ENCODE measurements at places on chromosomes 5 and 9.

GRCh38 chr5:1139331-1140170 lies 27.7 kb upstream of the SLC12A7 start:
- no peak for DNase-seq

DNA sequence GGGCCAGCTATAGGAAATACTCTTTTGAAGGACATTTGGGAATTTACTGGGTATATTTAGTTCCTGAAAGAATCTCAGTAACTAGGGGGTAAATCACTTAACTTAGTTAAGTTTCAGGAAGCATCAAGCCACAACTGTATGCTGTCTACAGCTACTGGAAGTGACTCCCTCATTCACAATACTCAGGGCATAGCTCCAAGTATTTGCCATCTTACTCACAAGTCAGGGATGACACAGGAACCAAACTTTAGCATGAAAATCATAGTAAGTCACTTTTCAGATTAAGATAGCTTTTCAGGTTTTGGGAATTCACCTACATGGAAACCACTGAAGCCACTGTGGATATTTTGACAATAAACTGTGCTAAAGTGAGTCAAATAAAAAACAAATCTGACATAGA lies 242.4 kb upstream of the ATP10B start:
- no peak for DNase-seq

DNA sequence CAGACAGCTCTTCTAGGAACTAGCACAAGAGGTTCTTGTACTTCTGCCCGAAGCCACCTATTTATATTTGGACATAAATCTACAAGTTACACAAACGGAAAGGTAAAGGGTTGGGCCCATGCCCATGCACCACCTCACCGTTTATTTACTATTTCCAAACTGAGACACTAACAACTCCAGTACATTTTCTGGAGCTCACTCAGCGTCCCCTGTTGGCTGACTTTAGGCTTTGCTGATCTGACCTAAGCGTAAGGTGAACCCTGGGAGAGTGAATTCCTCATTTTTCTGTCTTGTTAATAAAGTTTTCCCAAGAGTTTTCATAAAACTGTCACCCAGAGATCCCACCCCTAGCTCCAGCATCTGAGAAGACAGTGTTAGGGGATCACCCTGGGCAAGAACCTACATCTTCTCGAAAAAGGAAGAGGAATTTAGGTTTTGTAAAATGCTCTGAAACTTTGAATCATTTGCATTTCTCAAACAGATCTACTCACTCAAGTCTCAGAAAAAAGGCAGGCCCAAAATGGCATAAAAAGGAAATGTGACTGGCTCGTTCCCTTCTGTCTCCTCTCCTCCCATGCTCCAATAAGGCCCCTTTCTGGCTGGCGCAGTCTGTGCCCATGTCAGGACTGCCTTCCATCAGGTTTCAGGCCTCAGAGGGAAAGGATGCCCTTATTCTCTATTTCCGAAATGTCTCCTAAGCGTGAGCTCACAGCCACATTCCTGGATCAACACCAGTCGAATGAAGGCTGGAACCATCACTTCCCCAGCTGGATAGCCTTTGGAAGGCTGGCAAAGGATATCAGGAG lies 201.3 kb downstream of the FANCC start:
- no peak for DNase-seq

GRCh38 chr9:18489861-18490260 lies 15.9 kb downstream of the ADAMTSL1 start:
- DNase-seq: no peak

DNA sequence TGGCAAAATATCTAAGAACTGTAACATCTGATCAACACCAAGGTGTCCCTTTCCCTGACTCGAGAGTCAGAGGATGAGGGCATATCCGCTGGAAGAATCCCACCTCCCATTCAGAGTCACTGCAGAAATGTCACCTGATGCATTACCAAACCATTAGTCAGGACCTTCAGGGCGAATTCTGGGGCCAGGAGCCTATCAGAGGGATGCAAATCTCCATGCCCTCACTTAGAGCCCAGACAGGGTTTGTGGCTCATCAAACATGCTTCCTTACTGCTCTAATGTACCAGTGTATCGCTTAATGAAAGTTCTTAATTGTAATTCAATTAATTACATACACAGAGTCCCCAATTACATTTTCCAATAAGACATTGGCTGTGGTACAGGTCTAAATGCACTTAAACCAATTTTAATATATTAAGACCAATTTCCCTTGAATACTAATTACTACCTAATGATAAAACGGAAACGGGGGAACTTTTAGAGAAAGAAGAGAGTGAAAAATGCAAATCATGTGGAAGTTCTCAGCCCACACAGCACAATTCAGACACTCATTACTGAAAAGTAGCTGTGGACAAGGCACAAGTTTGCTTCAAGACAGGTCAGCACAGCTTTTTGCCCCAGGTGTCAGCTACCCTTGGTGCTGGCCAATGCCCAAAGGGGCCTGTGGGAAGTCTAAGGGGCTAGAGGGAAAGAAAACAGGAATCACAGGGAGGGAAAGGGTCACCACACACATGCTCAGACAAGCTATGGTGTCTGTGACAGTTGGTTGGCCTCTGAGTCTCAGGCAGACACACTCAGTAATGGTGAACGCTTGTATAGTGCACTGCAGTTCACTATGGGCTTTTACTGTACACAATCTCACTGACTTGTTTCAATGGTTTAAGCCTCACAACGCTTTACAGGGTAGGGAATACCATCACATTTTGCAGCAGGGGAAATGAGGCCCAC lies 211.6 kb downstream of the MAPKAP1 start:
- DNase-seq: no peak

DNA sequence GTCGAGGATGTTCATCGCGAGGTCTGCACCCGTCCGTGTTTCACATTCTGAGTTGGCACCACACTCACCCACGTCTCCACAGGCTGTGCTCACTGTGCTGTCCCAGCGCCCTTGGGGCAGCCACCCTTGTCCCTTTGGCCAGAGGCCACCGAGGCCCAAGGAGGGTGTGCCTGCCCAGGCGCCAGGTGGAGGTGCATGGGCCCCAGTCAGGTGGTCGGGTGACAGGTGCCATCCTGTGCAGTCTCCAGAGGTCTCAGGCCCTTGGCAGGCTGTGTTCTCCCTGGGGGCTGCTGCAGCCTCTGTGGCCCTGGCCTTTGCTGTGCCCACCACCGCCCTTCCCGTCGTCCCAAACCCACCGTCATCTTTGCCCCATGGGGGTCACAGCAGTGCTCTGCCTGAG lies 12.4 kb downstream of the MAN1B1 start:
- DNase-seq: no peak

- DNase-seq: no peak
Measured at GRCh38 chr5:102800427-102800826, 45.3 kb downstream of the PAM start.

DNA sequence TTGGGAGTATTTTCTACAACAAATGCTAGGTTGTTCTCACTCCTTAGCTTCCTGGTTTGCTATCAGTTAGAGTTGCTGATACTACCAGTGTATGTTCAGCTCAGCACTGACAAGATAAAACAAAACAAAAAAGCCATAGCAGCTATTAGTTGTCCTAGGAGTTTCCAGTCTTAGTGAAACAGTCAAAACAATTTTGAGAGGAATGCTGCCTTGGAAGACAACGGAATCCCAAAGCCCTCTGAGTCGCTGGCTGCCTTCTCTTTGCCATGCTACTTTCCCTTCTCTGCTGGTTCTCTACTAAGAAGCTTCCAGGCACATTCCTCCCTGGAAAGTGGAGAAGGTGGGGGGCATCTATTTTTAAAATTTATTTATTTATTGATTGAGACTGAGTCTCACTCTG lies 5.4 kb upstream of the CREBRF start:
- DNase-seq: no peak

GRCh38 chr9:118829334-118829733 lies 539.9 kb downstream of the BRINP1 start:
- no peak for DNase-seq

DNA sequence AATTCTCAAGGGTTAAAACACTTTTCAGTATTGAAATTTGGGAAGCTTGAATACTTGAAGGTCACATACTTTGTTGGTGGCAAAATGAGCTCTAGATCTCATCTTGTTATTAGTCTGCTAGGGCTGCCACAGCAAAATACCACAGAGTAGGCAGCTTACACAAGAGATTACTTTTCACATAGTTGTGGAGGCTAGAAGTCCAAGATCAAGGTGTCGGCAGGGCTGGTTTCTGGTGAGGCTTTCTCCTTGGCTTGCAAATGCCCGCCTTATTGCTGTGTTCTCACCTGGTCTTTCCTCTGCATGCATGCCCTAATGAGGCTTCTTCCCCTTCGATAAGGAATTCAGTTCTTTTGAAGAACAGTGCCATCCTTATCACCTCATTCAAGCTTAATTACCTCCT lies 270.8 kb upstream of the ANKRD55 start:
- DNase-seq: no peak

DNA sequence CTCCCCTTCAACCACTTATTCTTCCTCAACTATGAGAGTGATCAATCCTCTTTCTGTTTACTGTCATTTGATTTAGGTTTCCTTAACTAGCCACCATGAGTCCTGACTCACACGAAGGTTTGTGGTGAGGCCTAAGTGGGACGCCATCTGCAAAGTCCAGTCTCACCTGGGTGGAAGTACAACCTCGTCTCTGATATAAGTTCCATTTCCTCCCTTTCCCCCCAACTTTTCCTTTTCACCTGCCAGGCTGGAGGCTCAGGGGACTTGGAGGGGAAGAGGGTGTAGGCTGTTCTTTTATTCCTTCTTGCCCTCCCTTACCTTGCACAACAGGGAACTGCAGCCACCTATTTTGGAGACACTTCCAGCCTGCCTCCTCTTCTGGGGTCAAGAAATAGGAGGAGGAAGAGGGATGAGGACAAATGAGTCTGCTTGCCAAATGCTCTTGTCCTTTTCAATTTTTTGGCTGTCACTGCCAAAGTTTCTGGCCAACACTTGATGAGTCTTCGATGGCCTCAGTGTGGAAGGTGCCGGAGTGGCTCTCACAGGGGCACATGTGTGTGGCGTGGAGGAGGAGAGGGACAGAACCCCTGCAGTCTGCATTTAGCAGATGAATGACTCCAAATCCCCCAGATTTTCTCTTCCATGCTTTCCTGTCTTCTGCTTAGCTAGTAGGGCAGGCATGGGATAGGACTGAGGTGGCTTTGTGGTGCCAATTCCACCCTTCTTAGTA lies 249.6 kb downstream of the NSG2 start:
- no peak for DNase-seq

DNA sequence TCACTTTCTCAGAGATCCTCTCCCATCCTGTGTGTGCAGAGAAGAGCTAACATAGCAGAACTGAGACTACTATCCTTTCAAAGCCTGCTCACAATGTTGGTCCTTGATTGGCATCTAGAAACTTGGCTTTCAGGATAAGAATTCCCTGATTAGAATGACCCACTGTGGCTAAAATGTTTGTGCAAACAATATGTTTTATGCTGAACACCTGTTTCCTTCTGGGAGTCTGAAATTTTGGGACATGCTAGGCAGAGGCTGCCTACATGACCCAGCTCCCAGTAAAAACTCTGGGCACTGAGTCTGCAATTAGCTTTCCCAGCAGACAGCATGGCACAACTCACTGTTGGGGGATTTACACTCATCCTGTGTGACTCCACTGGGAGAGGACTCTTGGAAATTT lies 78.9 kb downstream of the CFAP95 start:
- DNase-seq: no peak

DNA sequence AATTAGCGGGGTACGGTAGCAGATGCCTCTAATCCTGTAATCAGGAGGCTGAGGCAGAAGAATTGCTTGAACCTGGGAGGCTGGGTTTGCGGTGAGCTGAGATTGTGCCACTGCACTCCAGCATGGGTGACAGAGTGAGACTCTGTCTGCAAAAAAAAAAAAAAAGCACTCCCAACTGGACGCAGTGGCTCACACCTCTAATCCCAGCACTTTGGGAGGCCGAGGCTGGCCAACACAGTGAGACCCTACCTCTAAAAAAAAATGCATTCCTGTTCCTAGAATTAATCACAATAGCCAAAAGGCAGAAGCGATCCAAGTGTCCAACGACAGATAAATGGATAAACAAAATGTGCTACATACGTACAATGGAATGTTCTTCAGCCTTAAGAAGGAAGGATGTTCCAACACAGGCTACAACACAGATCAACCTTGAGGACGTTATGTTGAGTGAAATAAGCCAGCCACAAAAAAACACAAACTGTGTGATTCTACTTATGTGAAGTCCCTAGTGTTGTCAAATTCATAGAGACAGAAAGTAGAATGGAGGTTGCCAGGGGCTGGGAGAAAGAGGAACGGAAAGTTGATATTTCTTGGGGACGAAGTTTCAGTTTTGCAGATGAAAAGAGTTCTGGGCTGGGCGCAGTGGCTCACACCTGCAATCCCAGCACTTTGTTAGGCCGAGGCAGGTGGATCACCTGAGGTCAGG lies 13.8 kb downstream of the FAM78A start:
- DNase-seq: no peak

DNA sequence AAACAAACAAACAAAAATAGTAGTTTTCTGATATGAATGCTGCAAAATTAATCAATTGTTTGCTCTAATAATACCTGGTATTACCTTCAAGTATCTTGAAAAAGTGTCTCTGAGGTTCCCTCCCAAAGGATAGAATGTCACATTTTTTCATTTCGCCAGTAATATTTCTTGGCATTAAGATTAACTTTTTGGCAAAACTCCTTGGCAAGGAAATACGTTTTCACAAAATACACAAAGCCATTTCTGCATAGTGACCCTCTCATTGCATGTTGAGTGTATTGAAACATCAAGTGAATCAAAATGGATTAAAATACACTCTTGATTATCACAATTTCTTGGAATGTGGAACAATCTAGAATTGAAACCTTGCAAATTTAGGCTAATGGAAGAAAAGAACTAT lies 230.5 kb downstream of the ATPSCKMT start:
- no peak for DNase-seq

DNA sequence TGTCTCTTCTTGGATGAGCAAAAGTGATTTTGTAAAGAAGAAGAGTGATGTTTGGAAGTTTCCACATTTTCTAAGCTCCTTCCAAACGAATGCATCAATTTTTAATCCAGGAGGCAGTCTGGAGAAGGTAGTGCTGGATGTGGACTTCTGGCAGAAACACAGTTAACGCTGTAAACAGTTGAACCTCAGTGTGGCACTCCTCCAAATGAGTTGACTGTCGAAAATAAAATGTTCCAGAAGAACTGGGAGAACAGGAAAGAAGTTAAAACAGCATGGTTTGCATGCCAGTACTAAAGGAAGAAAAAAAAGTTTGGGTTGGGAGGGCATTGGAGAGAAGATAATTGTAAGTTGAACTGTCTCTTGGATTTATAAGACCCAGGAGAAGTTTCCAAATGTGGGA lies 6.5 kb downstream of the ZNF462 start:
- no peak for DNase-seq

- DNase-seq: no peak
Measured at GRCh38 chr9:86703346-86703745, 244.0 kb downstream of the GAS1 start.

- DNase-seq: no peak
Measured at GRCh38 chr9:14993901-14994554, 83.8 kb upstream of the FREM1 start.

- DNase-seq: no peak
Measured at GRCh38 chr9:29976981-29977380, 2403.7 kb upstream of the C9orf72 start.

DNA sequence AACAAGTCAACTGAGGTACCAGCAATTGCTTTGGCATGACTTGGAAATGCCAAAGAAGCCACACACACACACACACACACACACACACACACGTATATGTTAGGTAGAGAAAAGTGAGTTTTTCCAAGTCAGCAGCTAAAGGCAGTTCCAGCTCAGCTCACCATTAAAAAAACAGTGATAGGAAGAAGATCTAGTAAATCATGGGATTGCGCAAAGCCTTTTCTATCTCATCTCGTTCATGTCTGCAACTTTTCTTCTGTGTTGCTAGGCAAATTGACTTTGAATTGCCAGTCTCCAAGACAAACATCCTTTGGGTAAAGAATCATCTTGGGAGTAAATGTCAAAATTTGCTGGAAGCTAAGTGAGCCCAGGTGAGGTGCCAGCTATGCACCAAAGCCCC lies 500.1 kb downstream of the ENC1 start:
- DNase-seq: no peak

- DNase-seq: no peak
Measured at GRCh38 chr9:93225892-93226291, 42.0 kb downstream of the WNK2 start.
